ENCODE measurements at places on chromosomes 7 and 10. TPM values are rescaled to one million over a fixed set of nuclear protein-coding genes. Genes with fewer than 3 reads are reported as not detected.

Gene NUTM2A
- 0.06 TPM for polyA plus RNA-seq

Gene AKR1C8
- polyA plus RNA-seq = not detected

Gene CYP26C1
- polyA plus RNA-seq = 0.02 TPM

DNA sequence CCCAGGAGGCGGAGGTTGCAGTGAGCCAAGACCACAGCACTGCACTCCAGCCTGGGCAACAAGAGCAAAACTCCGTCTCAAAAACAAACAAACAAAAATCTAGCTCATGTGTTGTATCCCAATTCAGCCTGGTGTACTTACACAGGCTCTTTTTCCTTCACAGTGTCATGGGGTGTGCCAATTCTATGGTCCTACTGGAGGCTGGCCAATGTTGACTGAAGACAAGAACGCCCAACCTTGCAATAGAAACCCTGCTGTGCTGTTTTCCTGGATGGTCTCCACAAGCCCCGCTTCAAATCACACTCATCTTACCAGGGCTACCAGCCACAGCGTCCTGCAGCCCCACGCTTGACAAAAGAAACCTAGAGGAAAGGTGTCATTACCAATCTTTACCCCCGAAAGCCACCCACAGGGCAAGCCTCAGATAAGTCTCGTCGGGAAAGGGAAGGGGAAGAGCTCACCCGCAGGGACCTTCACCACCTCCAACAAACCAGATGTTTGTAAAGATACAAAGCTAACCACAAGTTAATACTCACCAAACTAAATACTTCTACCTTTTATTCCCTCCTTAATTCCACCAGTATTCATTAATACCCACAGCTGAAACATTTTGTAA lies 64.8 kb downstream of the TNS3 start:
- peak; percentile 58 for DNase-seq

DNA sequence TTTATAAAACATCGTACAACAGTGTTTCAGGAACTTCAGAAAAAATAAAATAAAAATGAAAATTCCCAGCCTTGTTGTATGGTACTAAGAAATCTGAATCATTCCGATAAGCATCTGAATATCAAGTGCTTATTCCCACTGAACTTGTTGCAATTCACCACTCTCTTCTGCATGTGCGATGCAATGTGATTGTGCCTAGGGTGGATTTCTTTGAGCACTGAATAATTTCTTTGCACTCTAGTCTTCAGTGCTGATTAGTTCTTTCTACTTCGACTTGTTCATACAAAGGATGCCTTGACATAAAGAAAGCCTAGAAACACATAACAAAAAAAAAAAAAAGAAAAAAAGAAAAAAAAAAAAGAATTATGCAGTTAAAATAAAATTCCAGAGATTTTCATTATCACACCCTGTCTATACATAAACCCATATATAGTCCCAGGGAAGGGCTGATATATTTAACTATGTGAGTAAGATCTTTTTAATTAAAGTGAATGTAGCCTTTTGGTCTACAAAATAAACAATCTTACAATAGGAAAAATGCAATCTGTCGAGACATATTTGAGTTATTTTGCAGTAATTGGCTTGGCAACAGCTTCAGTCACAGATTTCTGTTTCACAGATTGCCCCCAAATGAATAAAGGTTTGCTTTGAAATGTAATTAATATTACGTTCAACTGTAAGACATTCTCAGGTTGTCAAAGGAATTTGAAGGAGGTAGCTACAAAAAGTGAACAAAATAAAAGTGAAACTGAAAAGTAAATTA lies 1118.9 kb upstream of the CELF2 start:
- DNase-seq = no peak

DNA sequence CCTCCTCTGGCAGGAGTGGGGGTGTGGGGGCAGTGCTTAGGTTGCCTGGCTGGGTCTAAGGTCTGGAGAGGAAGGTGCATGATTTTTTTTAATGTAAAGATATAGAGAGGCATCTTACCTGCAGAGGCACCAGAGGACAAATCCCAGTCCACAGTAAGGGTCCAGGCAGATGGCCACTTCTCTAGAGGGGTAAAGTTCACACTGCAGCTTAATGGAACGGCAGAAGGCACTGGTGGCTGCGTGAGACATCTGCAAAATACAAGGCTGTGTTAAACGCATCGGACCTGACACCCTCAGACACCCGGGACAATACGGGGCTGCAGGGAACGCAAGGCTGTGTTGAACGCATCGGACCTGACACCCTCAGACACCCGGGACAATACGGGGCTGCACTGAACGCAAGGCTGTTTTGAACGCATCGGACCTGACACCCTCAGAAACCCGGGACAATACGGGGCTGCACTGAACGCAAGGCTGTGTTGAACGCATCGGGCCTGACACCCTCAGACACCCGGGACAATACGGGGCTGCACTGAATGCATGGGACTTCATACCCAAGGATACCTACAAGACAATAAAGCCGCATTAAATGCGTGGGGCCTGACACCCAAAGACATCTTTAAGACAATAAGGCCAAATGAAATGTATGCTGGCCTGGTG lies 206.0 kb downstream of the ZMYND11 start:
- DNase-seq = no peak

Gene CXCL12
- polyA plus RNA-seq = 268 TPM

GRCh38 chr7:134513169-134513752 lies 14.1 kb upstream of the AKR1B10 start:
- peak; percentile 32 for DNase-seq

DNA sequence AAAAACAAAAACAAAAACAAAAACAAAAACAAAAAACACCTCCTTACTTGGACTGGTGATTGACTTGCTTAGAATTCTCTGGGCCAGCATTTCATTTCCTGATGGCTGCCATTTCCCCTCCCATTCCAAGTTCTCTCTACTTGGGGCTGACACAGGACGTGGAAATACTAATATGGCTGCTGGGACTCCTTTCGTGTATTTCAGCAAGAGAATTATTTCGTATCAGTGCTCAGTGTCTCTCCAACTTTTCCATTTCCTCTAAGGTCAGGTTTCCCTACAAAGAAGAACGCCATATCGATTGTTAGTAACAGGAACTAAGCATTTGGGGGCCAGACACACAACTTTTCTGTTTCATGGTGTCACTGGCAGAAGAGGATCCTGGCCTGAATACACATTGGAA lies 22.5 kb upstream of the VAX1 start:
- no peak for DNase-seq

Data from fibroblast of lung (primary cell).